ENCODE measurements at places on chromosomes 6 and 20.

DNA sequence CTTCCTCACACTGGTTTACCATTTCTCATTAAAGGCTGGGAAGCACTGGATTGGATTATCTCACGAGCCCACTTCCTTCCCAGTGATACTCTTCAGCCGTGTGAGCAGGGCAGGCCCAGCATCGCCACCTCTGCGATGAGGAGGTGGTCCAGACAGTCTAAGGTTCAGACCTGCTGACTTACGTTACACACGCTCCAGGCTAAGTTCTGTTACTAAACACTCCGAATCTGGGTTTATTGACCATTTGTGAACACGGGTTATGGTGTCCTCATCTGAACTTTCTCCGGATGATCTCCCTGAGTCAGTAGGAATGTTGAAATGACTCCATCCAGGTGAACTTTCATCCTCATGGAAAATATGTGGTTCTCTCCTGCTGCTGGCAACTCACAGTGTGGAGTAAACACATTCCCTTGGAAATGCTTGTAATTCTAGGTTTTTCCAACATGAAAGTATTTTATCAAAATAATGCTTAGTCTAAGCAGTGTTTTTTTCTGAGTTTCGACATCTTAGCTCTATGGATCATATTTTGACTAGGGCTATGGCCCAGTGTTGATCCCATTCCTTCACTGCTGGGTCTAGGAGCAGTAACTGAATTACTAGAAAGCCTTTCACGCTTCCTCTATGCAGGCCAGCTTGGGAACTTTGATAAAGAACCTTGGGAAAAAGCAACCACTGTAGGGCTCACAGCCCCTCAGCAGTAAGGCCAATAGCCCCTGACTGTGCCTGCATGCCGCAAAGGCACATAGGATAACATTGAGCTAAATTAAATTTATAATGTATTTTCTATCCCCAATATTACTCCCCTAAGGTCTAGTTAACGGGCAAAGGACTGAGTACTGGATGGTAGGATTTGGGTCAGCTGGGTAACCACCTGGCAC lies 37.7 kb upstream of the PXDC1 start:
- DNase-seq = no peak

DNA sequence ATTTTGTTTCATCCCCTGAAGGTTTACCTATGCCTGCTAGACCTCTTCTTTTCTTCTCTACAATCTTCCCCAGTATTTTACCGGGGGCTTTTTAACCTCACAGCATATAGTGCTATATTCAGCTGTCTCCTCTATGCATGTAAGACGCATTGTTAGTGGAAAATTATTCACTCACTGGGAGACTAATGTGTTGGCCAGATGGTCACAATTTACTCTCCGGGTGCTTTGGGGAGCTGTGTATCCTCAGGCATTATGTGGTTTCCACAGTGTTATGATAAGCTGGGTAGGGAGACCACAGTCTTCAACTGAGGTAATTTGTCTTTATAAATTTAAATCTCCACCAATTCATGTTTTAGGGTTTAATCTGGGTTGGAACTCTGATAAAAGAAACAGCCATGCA lies 553.8 kb upstream of the PTCHD4 start:
- no peak for DNase-seq

GRCh38 chr20:57649617-57650015 lies 29.4 kb upstream of the ZBP1 start:
- no peak for DNase-seq

DNA sequence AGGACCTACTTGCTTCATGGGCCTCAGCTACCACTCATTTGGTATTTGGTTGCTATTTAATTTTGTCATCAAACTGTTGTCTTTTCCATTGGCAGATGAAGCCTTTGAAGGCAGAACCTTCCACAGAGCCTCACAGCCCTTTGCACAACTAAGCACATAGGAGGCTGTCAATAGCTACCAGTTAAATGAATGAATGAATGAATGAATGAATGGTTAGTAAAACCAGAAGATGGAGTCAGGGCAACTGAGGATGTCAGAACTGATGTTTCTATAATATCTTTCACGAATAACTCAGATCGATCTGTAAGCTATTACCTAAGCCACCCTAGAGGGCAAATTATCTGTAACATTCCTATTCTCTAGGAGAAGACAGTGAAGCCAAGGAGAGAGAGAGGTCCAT lies 19.1 kb downstream of the BNIP5 start:
- DNase-seq = no peak

GRCh38 chr20:9276966-9277468 lies 208.1 kb downstream of the PLCB4 start:
- no peak for DNase-seq

DNA sequence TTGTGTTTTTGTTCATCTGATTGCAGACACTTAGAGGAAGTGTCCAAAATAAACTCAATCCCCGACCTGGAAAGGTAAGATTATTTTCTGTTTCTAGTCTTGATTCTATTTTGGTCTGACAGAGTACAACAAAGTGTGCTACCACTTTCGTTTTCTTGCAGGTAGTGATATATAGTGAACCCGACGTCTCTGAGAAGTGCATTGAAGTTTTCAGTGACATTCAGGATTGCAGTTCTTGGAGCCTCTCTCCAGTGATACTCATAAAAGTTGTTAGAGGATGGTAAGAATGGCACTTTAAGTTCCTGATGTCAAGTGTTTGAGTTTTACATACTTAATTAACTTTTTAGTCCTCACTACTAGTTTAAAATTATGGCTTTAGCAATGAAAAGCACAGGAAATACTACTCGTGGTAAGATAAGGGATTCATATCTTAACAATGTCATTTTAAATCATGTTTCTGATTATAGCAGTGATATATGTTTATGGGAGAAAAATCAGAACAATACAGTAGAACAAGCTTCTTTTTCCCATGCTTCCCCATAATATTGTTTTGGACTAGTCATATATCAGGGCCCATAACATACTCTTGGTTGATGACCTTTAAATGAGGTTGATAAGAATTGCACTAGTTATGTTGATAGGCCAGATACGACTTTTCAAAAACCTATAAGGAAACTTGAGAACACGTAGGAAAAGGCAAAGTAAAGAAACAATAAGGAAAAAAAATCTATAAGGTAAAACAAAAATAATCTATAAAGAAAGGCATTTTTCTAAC lies 104.0 kb downstream of the RTN4IP1 start:
- peak; percentile 49 for DNase-seq

DNA sequence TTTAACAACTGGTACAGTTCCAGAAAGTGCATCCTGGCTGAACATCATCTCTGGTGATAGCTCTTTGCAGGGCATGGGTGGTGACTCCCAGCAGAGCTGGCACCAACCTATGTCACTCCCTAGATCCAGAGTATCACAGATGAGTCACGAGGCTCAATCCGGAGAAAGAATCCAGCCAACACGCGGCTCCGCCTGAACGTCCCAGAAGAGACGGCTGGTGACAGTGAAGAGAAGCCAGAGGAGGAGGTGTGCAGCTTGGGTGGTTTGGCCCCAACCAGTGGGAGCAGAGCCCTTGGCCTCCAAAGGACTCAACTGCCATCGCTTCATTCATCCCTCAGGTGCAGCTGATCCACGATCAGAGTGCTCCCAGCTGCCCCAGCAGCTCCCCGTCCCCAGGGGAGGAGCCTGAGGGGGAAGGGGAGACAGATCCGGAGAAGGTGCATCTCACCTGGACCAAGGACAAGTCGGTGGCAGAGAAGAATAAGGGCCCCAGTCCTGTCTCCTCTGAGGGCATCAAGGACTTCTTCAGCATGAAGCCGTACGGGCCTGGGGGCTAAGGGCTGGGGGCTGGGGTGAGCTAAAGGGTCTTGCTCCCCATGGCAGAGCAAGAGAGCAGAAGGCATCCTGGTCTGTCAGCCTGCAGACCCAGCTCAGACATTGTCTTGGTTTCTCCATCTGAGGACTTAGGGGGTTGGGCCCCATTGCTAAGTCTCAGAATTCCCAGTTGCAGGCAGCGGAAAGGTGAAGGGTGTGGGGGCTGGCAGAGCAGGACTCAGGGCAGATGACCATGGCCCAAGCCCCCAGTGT lies 27.2 kb downstream of the SLC12A5 start:
- DNase-seq = no peak

- DNase-seq = no peak
Measured at GRCh38 chr20:10795286-10796026, 121.7 kb upstream of the JAG1 start.

DNA sequence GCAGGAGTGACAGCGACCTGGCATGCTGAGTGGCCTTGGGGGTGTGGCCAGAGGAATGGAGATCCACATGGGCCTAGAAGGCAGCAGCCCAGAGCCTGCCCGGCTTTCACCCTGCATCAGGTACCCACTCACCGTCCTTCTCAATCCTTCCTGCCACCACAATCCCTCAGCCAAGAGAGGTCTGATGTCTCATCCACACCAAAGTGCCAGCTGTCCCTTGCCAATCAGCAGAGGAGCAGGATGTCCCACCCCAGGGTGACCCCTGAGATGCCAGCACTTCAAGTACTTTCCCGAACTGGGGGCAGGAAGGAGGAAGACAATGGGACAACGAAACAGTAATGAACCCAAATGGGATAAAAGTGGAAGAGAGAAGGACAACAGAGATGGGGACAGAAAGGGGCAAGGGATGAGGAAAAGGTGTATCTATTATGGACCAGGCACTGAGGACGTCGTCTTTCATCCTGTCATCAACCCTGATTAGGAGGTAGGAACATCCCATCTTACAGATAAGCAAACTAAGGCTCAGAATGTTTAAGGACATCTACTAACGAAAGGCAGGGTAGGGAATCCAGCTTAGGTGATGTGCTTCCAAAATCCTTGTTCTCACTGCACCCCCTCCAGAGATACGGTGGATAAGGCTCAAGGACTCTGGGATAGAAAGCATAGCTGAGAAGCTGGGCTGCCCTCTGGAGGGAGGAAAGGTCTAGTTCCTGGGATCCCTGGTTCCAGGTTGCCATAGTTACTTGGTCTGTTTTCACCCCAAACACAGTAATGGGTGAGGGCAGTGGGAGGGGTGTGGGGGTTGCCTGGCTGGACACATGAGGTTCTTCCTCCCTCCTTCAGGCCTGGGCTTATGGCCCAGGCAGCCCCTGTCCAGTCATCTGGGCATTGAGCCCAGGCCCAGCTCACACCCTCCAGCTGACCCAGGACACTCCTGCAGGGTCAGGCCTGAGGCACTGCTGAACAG lies 4.5 kb upstream of the TNXB start:
- DNase-seq = peak; percentile 67

DNA sequence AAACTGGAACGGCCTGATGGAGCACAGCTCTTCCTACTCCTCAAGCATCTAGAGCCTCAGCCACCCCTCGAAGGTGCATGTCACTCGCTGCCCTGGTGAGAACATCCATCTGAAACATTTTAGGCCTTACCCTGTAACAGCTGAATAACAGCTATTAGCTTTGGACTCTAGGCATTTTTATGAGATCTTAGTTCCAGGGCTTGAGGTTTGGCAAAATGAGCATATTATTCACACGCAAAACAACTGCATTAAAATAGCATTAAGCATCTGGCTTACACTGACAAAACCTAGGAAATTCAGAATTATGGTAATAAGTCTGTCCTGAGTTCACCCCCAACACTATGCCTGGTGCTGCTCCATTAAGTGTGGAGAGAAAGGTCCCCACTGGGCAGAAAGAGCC lies 56.1 kb downstream of the ADAT2 start:
- no peak for DNase-seq

DNA sequence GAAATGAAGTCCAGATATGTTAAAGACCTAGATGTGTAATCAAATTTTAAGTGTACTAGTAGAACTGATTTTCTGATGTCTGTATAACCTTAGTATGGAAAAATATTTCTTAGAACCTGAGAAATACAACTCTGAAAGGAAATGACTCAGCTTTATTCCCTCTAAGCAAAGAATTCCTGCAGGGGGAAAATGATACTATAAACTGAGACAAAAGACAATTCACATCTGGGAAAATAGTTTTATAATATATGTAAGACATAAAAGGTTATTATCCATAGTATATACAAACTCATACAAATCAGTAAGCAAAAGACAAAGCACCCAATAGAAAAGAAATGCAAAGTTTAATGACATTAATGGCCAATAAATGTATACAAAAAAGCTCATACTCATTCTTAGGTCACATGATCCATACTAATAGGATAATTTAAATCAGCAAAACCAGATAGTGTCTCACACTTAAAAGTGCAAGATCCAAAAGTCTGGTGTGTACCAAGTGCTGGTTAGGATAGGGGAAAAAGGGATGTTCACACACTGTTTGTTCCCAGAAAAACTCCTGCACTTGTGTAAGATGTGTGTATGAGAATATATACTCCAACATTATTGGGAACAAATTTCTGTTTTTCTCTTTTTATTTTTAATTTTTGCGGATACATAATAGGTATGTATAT lies 22.6 kb downstream of the RNF217 start:
- peak; percentile 38 for DNase-seq

DNA sequence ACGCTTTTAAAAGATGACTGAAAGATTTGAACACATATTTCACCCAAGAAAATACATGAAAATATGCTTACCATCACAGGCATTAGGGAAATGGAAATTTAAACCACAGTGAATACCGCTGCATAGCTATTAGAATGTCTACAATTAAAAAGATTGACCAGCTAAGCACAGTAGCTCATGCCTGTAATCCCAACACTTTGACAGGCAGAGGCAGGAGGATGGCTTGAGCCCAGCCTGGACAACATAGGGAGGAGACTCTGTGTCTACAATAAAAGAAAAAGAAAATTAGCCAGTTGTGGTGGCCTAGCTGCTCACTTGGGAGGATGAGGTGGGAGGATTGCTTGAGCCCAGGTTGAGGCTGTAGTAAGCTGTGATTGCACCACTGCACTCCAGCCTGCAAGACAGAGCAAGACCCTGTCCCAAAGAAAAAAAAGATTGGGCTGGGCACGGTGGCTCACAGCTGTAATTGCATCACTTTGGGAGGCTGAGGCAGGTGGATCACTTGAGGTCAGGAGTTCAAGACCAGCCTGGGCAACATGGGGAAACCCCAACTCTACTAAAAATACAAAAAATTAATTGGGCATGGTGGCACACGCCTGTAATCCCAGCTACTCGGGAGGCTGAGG lies 163.7 kb upstream of the AKAP12 start:
- DNase-seq = peak; percentile 24

DNA sequence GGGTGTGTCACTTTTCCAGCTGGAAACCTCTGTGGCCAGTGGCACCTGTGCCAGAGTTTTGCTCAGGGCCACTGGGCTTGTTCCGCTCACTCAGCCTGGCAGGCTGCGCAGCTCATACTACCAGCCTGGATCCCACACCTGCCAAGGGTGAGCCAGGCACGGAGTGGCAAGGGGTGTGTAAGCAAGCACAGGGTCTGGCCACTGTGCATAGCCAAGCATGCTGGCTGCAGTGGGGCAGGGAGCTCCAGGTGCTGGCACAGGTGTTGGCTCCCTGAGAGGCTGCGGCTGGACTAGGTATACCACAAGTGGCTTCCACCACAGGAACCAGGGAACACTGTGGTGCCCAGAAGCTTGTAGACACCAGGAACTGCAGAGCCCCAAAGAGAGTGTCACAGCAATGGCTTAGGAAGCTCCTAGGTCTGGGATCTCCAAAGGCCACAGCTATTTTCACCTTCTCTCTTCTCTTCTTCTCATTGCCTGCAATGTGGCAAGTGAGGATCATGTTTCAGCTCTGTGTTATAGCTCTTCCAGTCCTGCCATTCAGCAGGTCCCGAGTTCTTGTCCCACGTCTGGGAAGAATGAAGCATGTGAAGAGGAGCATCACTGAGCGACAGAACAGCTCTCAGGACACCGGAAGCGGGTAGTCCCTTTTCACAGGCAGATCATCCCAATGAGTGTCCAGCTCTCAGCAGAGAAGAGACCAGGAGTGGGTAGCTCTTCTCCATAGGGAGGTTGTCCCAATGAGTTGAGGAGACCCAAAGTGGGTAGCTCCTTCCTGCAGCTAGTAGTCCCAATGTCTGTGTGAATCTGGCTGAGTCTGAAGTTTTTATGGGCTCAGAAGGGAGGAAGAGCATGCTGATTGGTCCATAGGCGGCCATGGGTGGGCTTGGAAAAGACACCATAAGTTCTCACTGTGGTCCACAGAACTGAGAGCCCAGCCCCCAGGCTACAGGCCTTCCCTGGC lies 41.3 kb downstream of the WASF1 start:
- peak; percentile 0 for DNase-seq
